ENCODE measurements at places on chromosomes 6 and 20. TPM values are rescaled to one million over a fixed set of nuclear protein-coding genes. Genes with fewer than 3 reads are reported as not detected.

DNA sequence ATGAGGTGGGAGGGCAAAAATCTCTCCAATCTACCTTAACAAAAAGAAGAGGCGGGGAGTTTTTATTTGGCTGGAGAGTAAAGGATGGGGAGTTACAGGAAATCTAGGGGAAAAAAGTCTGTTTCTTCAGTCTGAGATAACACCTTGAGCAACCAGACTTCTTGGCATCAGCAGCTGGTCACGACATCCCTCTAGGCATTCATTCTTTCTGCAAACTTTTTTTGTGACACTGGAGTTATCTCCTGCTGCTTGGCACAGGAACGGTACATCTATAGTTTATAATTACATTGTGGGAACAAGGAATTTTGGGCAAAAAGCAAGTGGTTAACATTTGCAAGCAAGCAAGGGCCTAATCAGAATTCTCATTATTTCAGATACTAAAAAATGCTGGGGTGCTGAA, 50.6 kb upstream of the IFNGR1 start:
- ATAC-seq = no peak

DNA sequence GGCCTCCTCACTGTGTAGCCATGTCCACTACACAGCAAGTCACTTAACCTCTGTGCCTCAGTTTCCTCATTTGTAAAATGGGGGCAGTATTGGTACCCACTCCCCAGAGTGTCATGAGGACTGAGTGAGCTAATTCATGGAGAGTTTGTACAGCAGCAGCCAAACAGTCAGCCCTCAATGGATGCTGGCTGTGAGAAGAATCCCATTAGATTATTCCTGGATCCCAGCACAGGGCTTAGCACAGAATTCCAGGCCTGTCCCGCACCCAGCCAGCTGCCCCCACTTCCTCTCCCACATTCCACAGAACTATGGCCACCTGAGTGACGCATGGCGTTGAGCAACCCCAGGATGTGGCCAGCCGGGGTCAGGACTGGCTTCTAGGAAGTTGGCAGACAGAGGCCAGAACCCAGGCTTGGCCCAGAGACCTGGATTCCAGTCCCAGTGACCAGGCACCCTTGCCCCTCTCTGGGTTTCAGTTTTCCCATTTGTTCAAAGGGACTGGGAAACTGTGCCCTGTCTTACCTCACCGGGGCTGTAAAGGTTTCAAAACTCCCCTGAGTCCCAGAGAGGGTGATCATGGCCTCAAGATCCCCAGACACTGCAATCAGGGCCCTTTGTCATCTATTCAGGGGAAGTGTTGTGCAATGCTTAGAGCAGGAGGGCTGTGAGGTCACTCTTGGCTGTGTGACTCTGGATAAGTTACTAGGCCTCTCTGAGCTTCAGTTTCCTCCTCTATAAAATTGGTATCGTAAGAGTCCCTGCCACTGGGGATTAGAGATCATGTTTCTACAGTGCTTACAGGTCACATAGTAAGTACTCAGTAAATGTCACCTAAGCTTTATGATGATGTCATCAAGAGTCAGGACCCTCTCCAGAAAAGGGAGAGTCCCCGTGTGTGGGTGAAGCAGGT, 3.0 kb upstream of the TGM2 start:
- peak; percentile 79 for ATAC-seq

DNA sequence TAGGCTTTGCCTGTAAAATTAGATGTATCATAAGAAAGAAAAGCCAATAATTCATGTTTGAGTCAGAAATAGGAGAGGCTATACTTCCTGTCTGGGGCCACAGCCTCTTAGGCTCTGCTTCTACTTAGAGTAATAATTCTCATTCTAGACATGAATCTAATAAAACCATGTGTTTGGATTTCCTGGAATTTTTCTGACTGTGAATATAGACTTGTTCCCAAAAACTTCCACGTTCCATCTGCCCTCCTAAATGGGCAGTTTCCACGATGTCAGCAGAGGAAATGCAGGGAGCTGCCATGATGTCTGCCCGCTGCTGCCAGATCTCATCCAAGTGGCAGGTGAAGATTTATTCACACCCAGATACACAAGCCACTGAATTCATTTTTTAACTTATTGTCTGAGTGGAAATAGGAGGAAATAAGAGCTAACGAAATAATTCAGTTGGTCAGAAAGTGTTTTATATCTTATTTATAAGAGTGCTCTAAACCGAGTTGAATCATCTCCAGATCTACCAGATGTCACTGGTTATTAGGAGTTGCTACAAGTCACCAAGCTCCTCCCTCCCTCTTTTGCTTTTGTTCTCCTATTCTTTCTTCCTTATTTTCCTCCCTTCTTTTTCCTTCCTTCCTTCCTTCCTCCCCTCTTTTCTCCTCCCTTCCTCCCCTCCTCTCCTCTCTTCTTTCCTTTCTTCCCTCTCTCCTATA, 69.3 kb downstream of the ALDH8A1 start:
- ATAC-seq = no peak

DNA sequence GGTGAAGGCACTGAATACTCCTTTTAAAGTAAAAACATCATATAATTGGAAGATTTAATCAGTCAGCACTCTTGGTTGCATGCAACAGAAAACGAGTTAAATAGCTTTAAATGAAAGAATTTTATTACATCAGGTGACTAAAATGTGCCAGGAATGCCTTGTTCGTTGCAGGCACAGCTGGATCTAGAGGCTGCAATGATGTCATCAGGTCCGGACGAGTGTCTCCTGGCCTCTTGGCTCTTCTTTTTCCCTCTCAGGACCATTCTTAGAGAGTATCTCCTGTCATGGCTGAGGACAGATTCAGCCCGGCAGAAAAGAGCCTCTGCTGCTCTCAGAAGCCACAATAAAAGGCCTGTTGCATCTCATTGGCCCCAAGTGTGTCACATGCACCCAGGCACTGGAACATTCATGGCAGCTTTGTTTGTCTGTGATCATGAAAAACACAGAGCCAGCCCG, 510.7 kb upstream of the SULF2 start:
- peak; percentile 49 for ATAC-seq

DNA sequence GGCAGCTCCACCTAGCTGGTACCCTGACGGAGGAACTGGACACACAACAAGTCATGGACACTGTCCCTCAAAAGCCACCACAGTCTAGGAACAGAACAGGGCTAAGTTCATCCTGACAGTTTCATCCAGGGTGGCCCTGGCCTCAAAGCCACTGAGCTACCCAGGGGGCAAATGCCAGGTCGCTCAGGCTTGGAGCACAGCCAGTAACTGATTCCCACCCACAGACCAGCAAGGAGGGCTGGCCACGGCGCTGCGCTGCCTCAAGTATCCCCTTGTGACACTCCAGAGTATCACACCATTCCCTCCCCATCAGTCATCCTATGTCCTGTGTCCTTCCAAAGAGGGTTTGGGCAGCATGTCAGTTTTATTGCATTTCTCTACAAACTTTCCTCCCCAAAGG, 72.2 kb downstream of the GINS1 start:
- ATAC-seq = no peak

DNA sequence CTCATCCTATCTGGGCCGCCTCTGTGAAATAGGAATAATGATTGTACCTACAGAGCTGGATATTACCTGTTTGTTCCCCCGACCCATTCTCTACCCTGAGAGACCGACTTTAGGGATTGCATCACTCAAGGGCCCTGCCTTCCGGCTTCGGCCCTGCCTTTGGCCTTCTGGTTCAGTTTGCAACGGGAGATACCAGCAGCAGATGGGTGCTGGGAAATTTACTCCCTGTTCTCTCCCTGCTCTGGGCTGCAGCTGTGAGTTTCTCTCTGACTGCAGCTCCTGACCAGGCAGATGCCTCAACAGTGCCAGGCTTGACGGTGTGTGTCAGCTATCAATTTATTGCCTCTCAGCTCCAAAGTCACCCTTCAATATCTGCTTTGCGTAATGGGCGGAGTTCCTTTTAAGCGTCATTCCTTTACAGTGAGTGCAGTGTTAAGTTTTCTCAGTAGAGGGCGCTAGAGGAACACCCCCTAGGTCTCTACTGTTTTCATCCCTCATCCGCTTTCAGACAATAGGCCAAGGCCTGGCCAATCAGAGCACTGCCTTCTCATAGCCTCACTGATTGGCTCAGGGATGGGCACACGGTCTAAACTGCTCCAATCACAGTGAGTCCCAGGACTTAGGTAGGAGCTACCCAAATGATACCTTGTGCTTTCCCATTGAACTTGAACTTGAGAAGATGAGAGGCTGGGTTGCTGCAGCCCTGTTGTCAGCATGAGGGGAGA, 30.0 kb downstream of the KCNG1 start:
- no peak for ATAC-seq

DNA sequence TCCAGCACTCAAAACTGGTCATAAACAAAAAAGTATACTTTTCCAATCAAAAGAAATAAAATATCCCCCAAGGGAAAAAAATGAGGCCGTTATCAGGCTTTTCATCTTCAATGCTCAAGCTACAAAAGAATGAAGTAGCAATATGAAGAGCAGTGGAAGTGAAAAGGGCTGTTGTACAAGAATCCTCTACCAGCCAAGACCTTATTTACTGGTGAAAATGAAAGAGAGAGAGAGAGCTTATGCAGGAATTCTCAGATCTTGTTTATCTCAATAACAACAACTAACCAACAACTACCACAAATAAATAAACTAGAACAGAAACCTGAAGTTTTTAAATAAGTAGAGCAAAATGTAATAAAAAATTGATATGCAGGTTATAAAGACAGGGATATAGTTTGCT, 400.6 kb downstream of the HDGFL1 start:
- no peak for ATAC-seq

- ATAC-seq = no peak
These were observed 9.9 kb downstream of the HAO1 start for GRCh38 chr20:7930343-7930742.

GRCh38 chr20:63746751-63747315, 7.3 kb downstream of the SLC2A4RG start:
- ATAC-seq = no peak

DNA sequence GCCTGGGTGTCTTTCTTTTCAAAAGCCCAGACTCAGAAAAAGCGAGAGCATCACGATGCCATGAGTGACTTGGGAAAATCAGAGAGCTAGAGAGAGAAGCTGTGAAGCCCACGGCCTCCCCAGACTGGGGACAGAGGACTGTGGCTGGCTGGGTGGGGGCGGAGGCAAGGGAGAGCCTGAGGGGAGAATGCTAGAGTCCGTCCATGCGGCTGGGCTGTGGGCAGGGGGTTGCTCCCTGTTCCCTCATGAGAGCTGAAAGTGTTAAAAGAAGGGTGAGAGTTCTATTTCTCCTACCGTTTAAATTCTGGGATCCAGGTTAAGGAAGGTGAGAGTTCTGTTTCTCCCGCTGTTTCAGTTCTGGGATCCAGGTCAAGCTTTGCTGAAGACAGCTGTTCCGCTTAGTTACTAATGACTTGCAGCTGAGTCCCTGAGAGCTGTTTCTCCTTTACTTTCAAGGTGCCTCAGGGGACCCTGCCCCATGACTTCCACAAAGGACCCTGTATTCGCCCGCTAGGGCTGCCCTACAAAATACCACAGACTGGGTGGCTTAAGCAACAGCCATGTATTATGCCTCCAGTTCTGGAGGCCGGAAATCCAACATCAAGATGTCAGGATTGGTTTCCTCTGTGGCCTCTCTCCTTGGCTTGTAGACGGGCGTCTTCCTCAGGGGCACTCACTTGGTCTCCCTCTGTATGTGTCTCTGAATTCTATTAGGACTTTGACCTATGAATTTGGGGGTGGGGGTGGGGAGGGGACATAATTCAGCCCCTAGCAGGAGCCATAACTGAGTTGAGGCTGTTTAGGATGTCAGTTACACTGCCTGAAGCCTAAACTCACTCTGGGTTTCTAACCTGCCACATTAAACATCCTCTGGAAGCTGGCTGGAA, 127.0 kb downstream of the PXDC1 start:
- ATAC-seq = no peak

DNA sequence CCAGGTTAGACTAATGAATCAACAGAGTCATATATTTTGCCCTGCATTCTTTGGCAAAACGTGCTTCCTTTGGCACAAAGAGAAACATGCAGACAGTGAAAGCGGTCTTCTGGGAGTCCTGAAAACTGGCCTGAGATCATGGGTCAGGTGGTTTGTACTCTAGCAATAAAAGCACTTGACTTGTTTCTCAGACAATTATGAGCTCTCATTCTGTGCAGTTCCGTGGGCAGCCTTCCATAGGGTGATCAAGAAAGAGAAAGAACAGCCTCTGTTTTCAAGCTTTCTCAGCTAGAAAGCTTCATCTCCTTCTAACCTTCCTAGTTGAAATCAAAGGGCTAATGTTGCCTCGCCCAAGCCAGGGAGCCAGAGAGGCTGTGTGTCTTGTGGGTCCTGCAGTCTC, 62.7 kb upstream of the ISM1 start:
- ATAC-seq = peak; percentile 31

- ATAC-seq = no peak
These were observed 66.8 kb upstream of the ARHGAP18 start for GRCh38 chr6:129776542-129777330.

DNA sequence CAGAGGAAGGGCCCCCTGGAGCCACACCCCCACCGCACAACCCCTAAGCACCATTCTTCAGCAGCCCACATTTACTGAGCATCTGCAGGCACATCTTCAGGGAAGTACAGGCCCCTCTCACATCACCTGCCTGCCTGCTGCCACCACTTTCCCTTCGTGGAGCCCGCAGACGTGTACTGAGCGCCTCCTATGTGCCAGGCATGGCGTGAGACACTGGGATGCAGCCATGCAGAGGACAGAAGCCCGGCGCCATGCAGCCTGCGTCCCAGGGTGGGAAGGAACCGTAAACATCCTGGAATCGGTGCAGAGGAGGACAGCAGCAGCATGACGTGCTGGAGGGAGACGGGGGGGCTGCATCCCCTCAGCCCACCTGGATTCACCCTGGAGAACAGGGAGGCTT, 78.1 kb downstream of the GRM4 start:
- no peak for ATAC-seq

GRCh38 chr6:14699803-14700601, 545.9 kb upstream of the JARID2 start:
- no peak for ATAC-seq

- ATAC-seq = no peak
These were observed 328.4 kb upstream of the CNR1 start for GRCh38 chr6:88494401-88495140.

- no peak for ATAC-seq
These were observed 1.0 kb downstream of the FILIP1 start for GRCh38 chr6:75492386-75493153.

DNA sequence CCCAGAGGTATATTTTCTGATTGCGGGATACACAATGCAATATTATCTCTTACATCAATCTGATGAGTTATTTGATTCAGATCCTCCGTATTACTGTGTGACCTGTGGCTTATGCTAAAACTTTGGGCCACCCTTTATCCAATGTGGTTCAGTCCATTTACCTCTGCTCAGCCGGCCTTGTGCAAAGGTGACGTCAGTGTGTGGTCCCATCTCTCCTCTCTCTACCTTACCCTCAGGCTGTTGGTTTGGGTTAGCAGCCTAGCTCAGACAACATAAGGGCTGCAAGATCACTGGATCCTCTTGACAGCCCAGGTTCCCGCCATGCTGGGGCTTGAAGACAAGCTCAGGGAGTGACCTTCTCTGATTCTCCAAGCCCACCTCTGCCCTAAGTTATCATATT, 33.0 kb downstream of the SNHG17 start:
- ATAC-seq = no peak

The DACT2 gene
- 4.3 TPM for total RNA-seq

The IPCEF1 gene
- total RNA-seq = 0.27 TPM

The MAVS gene
- total RNA-seq = 40.6 TPM

The TGIF2 gene
- 14.0 TPM for total RNA-seq

The IMPG1 gene
- not detected for total RNA-seq

The MBOAT1 gene
- 2.6 TPM for total RNA-seq

The C6orf15 gene
- not detected for total RNA-seq

The SYCP2 gene
- total RNA-seq = 4.7 TPM

The PKIB gene
- 0.67 TPM for total RNA-seq

The C20orf202 gene
- total RNA-seq = 1.3 TPM

All from gastroesophageal sphincter (tissue), 4 donors.